ENCODE measurements at places on chromosomes 2 and 18. TPM values are rescaled to one million over a fixed set of nuclear protein-coding genes. Genes with fewer than 3 reads are reported as not detected.

DNA sequence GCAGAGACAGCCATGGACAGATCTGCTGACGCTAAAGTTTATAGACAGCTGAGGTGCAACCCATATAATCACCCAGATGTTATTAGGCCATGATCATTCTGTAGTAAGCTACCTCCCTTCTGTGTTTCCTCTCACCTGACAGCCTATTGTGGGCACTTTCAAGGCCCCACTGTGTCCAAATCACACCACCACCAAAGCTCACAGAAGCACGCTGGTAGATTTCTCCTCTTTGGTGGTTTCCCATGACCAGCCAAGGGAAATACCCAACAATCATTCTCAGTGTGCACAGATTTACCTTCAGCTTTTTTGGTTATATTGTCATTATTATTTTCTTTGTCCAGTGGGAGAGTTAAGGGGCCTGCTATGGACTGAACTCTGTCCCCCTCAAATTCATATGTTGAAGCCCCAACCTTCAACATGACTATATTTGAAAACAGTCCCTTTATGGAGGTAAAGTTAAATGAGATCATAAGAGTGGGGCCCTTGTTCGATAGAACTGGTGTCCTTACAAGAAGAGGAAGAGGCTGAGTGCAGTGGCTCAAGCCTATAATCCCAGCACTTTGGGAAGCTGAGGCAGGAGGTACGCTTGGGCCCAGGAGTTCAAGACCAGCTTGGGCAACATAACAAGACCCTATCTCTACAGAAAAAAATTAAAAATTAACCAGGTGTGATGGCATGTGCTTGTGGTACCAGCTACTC lies 74.0 kb upstream of the MSH6 start:
- no peak for DNase-seq

- DNase-seq, result no peak
These were observed 484.1 kb downstream of the FBXO15 start for GRCh38 chr18:73663581-73663980.

- DNase-seq, result no peak
These were observed 1095.7 kb downstream of the TSN start for GRCh38 chr2:122851161-122851560.

Gene CCDC74A
- 16.0 TPM for polyA plus RNA-seq

DNA sequence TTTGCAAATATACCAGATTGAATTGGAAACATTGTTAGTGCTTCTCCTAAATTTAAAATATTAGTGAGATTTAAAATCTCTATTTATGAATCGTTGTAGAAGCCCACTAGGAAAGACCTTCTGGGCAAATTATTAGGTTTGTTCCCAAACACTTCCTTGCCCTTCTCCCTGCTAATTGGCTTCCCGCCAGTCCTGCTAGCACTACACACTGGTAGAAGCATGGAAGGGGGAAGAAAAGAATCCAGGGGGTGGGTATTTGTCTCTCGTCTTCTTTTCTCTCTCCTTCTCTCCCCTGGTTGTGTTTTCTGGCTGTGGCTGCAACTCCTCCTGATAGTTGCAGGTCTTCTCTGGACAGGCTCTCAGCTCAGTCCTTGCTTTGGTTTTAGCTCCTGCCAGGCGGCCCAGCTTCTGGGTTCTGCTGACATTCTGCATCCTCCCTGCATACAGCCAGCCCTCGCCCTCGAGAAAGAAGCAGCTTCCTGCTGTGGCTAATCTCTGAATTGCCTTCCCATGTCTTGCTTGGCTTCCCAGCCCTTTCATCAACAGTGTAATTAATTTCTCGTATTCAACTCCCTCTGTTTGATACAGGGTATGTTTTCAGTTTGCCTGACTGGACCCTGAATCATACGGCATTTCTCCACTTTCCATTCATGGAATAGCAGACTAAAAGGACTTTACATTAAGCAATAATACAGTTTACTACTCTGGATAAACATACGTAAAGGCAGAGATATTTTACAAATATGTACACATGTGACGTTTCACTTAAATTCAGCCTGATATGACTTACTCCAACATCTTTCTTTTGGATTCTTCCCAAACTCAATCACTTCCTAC lies 6.9 kb upstream of the PARD3B start:
- DNase-seq, result no peak

Gene PIEZO2
- polyA plus RNA-seq, result 16.8 TPM

DNA sequence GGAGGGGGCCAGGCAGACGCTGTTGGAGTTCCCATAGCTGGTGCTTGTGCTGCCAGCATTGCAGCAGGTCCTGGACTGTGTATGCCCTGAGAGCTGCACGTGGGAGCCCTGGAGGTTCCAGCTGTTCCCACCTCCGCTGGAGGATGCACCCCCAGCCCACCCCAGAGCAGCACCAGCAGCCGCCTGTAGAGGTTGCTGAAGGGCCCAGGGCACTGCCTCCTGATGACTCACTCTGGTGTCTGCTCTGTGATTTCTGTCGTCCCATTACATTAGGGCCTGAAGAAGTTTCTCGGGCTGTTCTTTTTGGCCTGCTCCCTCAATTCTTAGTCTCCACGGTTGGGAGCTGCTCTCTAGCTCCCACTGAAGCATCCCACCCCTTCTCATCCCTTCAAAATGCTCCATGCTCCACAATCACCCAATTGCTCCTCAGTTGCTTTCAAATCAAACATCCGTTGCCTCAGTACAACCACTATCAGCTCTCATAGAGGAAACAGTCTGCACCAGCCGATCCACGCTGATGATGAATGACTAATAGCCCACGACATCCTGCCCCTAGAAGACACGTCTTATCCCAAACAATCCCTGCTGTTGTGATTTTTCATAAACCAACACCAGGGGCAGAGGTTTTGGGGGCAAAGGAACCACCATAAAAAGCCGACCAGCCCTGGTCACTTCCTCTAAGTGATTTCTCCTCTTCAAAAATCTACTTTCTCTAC lies 65.2 kb upstream of the RNF152 start:
- no peak for DNase-seq

GRCh38 chr2:199979398-199979797 lies 24.0 kb downstream of the MAIP1 start:
- no peak for DNase-seq

DNA sequence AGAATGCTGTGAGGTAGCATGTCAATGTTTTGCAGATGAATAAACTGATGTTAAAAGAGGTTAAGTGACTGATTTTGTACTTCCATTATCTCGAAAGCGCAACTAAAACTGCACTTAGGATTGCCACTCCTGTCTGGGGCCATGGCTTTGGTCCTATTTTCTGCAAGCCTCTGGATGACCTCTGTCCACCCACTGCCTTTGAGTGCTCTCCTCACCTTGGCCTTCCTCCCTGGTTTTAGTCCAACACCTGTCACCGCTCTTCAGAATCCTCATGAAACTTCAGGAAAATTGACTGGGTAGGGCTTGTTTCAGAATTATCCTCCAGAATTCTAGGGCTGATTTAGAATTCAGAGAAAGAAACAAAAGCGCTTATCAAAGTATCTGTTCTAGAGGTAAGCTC lies 51.1 kb upstream of the HNMT start:
- DNase-seq, result no peak

Gene SGPP2
- polyA plus RNA-seq, result 18.3 TPM

Gene APCDD1
- polyA plus RNA-seq, result 142 TPM

Gene FSHR
- not detected for polyA plus RNA-seq

DNA sequence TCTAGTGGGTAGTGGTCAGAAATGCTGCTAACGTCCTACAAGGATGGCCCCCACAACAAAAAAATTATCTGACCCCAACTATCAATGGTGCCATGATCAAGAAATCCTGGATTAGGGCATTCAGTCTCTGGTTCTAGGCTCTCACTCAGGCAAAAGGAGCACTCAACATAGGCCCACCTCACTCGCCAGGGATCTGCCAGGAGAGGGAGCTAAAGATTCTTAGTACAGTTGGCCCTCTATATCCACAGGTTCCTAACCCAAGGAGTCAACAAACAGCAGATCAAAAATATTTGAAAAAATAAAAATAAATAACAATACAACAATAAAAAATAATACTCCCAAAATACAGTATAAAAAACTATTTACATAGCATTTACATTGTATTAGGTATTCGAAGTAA lies 10.0 kb downstream of the SLC4A5 start:
- DNase-seq, result no peak

Gene SPATA3
- not detected for polyA plus RNA-seq

- DNase-seq, result no peak
These were observed 77.1 kb downstream of the BCL11A start for GRCh38 chr2:60476206-60476954.

DNA sequence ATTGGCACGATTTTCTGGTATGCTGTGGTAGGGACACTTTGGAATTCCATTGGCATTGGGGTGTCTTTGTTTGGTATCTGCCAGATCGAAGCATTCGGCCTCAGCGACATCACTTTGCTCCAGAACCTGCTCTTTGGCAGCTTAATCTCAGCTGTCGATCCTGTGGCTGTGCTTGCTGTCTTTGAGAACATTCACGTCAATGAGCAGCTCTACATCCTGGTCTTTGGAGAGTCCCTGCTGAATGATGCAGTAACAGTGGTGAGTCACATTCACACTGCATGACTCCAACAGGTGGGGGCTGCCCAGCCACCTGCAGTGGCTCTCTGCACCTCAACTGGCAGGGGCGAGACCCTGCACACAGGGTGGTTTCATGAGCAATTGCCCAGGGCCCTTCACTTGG lies 38.4 kb downstream of the SLC9A2 start:
- DNase-seq, result no peak

Gene CNGA3
- polyA plus RNA-seq, result not detected

Data from right renal pelvis (tissue), 4 donors.